ENCODE measurements at places on chromosomes 3 and 15.

DNA sequence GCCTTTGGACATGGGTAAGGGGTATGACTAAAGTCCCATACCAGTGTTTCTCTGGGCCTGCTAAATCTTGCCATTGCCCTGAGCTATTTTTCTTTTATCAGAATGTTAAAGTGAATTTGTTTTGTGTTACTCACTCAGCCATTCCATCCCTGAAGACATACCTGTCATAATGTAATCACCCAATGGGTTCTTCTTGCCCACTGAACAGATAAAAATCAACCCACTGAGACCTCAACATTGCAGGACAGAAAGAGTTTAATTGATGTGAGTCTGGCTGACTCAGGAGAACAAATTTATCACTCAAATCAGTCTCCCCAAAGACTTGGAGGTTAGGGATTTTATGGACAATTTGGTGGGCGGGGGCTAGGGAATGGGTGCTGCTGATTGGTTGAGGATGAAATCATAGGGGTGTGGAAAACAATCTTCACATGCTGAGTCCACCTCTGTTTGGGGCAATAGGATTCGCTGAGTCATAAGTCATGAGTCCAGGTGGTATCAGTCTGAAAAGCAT lies 47.4 kb downstream of the ILDR1 start:
- no peak for DNase-seq

DNA sequence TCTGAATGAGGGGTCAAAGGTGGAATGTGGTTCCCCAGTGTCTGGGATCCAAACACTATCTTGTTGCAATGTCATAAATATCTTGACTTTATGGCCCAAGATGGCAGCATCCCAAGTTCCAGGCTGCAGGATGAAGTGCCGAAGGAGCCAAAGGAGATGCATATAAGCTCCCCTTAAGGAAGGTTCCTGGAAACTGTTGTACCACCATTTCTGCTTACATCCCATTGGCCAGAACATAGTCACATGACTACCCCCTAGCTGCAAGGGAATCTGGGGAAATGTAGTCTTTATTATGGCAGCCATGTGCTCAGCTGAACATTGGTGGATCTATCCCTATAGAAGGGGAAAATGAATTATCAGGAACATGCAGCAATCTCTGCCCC lies 54.3 kb downstream of the BDH1 start:
- DNase-seq, result no peak

DNA sequence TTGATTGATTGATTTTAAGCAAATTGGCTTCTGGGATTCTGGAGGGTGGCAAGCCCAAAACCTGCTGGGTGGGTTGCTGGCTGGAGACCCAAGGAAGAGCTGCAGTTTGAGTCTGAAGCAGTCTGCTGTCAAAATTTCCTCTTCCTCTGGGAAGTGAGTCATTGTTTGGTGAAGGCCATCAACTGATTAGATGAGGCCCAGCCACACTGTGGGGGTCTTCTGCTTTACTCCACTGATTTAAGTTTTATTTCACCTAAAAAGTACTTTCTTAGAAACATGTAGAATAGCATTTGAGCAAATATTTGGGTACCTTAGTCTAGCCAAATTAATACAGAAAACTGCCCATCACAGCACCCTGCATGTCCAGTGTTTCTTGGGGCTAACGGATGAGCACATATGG lies 33.8 kb downstream of the FAH start:
- DNase-seq, result no peak

GRCh38 chr15:38877471-38877870 lies 312.9 kb upstream of the RASGRP1 start:
- DNase-seq, result no peak

GRCh38 chr3:21892104-21892503 lies 141.1 kb upstream of the ZNF385D start:
- DNase-seq, result no peak

DNA sequence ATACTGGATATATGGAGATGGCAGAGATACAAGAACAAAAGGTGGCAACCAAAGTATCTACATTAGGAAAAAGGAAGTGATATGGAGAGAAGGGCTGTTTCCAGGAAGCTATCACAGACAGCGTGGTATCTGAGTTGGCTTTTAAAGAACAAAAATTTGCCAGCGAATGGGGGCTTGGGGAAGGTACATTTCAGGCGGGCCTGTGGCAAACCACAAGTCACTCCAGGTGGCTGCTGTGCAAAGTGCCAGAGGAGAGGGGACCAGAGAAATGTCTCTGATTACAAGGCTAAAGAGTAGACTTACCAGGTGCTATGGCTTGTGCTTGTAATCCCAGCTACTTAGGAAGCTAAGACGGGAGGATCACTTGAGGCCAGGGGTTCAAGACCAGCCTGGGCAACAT lies 91.1 kb downstream of the MSL2 start:
- no peak for DNase-seq

GRCh38 chr15:45585069-45585791 lies 1.9 kb upstream of the BLOC1S6 start:
- no peak for DNase-seq

Data from KG1 (cell line).